NCI-H1105 (cell line): ENCODE measurements at places on chromosomes 4 and X.

DNA sequence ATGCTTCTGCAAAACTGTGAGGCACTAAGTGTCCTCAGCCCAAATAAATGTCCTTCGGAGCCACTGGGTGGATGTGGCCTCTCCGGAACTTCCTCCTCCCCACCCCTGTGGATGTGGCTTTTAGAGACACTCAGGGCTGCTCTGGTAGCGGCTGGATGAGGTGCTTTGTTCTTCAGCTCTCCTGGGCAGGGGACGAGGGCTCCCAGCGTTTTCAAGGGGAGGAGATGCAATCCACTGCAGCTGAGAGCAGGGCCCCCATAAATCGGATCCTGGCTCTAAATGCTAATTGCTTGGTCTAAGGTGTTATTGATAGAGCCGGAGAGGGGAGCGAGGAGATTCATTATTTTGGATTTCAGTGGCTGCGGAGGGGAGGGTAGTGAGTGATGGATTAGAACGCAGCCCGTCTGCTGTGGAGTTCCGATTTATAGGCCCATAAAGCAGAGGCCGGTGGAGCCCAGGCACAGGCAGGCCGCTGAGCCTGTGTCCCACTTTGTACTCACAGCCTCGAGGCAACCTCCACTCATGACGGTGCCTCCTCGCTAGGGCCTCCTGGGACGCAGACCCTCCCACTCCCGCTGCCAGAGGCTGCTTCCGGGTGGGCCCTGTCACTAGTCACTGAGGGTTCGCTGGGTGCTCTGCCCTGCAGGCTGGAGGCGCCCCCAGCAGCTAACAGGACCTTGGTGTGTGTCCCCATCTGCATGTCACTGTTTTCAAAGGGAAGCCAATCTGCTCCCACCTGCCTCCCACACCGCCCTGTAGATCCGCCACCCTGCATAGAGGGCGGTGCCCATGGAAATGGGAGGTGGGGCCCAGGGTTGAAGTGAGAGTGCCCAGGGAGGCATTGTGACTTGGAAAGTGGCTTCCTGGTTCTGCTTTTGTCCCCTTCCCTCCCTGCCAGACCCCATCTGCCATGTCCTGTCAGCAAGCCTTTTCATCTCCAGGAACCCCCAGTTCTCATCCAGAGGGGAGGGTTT, 135.4 kb upstream of the PSAPL1 start:
- DNase-seq = no peak

- DNase-seq = peak; percentile 70
These were observed 868 bp downstream of the PLS3 start for GRCh38 chrX:115561605-115562479.

- no peak for DNase-seq
These were observed 93.5 kb downstream of the TNIP2 start for GRCh38 chr4:2662598-2662997.

- DNase-seq = peak; percentile 22
These were observed 33.5 kb upstream of the DCX start for GRCh38 chrX:111445485-111445884.

GRCh38 chr4:60780874-60781273, 419.3 kb upstream of the ADGRL3 start:
- no peak for DNase-seq
